Daoy (cell line): ENCODE measurements at places on chromosomes 1 and 21. TPM values are rescaled to one million over a fixed set of nuclear protein-coding genes. Genes with fewer than 3 reads are reported as not detected.

Gene IFNLR1
- total RNA-seq: 1.2 and 1.3 TPM in 2 replicates

Gene PARS2
- total RNA-seq: 5.8 and 7.3 TPM in 2 replicates

Gene TIPRL
- 65.4 and 66.2 TPM in 2 replicates for total RNA-seq

Gene LHX8
- 0.46 TPM in 1 of 2 replicates, not detected in the other for total RNA-seq

Gene CD244
- total RNA-seq: not detected in 2 replicates

Gene LCE3D
- total RNA-seq: not detected in 2 replicates

Gene MYBPH
- not detected in 2 replicates for total RNA-seq

Gene S100A7A
- total RNA-seq: not detected in 2 replicates

Gene HMCN1
- 2.6 and 5.5 TPM in 2 replicates for total RNA-seq
